ENCODE measurements at places on chromosomes 7 and 10. TPM values are rescaled to one million over a fixed set of nuclear protein-coding genes. Genes with fewer than 3 reads are reported as not detected.

Gene NUPR2
- not detected for total RNA-seq

Gene ZPBP
- total RNA-seq, result not detected

Gene PILRA
- 3.7 TPM for total RNA-seq

Gene AKR1E2
- total RNA-seq, result 2.2 TPM
